ENCODE measurements at places on chromosomes 7 and 10.
A peak's percentile ranks its signal among the peaks of the same experiment; 100 is the strongest.

DNA sequence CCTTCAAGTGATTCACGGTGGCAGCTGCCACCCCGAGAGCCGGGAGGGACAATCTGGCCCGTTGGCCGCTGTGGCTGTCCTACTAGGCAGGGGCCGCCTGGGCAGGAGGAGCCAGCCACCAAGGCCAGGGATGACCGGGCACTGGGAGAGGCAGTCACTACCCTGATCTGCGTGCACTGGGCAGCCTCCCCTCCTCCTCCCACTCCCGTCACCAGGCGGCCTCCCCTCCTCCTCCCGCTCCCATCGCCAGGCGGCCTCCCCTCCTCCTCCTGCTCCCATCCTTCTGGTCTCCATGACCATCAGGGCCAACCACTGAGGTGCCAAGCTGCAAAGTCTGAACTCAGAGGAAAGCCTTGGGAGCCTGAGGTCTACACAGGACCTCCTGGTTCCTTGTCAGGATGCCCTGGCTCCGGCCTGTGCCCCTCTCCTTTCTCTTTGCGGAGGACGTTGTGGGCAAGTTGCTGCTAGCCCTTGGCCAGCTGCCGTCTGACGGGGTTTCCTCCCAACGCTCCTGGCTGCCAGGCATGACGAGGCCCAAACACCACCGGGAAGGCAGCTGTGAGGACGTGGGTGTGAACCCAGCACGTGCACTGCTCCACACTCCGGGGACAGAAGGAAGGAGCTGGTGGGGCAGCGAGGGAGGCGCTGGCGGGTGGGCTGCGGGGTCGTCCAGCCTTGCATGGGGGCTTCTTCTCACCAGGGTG lies 131.1 kb downstream of the WDR37 start:
- DNase-seq: no peak

DNA sequence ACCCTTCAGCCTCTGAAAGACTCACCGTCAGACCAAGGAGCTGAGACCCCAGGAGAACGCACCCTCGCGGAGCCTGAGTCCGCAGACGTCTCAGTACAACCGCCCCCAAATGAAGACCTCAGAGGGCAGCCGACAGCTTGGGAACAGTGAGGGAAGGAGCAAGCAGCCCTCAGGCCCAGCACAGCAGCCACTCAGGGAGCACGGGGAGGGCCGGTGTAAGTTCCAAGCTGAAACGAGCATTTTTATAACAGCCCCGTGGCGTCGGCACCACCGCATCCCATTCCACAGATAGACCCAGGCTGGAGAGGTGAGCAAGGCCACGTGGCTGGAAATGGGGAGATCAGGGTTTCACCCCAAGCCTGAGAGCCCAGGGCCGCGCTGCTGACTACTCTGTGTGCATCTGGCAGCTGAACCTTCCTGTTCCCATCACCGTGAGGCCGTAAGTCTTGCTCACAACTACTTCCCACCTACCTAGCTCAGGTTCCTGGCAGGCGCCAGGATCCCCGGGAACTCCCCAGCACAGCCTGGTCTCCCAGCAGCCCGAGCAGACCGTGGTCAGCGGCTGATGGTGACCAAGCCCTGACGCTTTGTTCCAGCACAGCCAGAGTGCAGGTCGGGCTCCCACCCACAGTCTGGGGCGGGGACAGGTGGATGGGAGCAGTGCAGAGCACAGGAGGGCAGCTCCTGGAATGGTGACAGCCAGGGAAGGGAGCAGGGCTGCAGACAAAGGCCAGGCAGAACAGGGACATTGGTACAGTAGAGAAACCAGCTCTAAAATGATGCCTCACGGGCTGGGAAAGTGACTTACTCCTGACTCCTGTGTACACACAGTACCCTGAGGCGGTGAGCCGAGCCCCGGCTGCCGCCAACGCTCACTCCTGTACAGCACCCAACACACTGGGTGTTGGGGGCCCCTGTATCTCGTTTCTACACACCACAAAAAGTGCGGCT lies 6.1 kb upstream of the NOM1 start:
- no peak for DNase-seq

GRCh38 chr7:156773966-156774365 lies 119.0 kb downstream of the LMBR1 start:
- no peak for DNase-seq

DNA sequence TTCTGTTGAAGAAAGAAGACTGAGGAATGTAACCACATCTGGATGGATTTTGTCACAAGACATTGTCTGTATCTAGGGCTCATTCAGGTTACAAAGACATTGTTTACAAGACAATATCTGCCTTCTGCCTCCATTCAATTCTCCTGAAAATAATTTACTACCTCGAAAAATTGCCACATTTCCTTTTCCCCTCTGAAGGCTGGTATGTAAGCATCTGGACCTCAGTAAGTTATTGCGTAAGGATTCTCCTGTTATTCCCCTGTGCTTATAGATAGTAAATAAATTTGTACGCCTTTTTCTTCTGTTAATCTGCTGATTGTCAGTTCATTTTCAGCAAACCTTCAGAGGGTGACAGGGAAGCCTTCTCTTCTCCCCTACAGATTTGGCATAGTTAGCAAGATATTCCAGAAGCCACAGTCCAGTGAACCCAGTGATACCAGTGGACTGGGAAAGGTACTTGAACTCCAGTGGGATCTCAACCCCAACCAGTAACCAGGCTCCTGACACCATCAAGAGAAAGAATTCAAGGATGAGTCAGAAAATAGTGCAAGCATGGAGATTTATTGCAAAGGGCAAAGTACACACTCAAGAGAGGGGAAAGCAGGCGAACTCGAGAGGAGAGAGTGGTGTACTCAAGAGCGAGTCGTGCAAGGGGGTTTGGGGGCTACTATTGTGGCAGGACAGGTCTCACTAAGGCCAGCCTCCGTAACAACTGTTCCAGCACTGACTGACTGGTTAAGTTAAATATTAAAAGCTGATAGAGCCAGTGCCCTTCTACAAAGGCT lies 706.9 kb upstream of the GHITM start:
- DNase-seq: no peak

DNA sequence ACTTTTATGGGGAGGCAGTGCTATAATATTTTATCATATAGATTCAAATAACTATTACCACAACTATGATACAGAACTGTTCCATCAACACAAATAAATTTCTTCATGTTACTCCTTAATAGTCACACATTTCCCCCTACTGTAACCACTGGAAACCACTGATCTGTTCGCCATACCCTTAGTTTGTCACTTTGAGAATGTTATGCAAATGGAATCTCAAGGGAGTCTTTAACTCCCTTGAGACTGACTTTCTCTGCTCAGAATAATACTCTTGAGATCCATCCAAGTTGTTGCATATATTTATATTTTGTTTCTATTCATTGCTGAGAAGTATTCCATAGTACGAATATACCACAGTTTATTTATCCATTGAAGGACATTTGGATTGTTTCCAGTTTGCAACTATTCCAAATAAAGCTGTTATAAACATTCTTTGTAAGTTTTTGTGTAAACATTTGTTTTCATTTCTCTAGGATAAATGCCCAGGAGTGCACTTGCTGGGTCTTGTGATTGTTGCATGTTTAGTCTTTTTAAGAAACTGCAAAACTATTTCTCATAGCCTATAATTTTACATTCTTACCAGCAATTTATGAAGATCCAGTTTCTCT lies 19.7 kb upstream of the PON2 start:
- DNase-seq: no peak

GRCh38 chr7:28767356-28767755 lies 190.8 kb downstream of the TRIL start:
- no peak for DNase-seq

GRCh38 chr7:32427769-32428291 lies 62.4 kb downstream of the LSM5 start:
- DNase-seq: peak; percentile 47

DNA sequence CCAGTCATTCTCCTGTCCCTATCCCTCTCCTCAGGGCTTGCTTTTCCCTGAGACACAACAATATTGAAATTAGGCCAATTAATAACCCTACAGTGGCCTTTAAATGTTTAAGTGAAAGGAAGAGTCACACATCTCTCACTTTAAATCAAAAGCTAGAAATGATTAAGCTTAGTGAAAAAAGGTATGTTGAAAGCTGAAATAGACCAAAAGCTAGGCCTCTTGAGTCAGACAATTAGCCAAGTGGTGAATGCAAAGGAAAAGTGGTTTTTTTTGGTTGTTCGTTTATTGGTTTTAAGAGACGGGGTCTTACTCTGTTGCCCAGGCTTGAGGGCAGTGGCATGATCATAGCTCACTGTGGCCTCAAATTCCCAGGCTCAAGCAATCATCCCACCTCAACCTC lies 9.7 kb upstream of the ATAD1 start:
- DNase-seq: no peak

DNA sequence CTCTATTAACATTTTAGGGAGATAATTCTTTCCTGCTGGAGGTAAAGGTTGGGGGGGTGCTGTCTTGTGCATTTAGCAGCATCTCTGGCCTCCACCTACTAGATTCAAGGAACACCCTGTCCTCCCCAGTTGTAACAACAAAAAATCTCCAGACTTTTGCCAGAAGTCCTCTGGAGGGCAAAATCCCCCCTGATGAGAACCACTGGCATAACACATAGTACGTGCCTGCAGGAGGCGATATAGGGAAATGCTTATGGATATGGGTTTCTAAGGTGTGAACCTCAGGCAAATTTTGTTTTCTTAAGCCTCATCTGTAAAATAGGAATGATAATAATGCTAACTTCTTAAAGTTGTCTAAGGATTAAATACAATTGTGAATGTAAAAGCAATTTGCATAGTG lies 2.9 kb upstream of the OSBPL3 start:
- DNase-seq: no peak
